Activated CD4-positive, alpha-beta T cell treated with anti-CD3 and anti-CD28 coated beads, Interleukin-2, Interleukin-6, amounts not matched to agents 100 ng/mL and 50 ng/mL, durations not matched to agents 16 hours and 8 hours (primary cell): ENCODE measurements at places on chromosomes 5 and 9.
A peak's percentile ranks its signal among the peaks of the same experiment; 100 is the strongest.

DNA sequence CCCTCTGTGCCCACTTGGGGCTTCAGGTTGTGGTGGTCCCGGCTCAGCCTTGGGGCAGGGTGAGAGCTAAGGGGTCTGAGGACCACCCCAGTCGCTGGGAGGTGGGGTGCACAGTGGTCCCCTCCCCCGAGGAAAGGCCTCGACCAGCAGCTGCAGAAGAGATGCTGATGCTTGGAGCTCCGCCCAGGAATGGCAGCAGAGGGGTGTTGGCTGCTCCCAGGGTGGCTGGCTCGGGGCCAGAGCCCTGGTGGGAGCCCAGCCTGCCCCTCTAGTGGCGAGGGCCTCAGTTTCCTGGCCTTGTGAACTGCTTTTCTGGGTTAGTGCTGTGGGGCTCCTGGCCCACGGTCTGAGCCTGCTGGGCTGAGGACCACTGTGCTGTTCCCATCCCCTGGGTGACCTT lies 1.2 kb downstream of the DIPK1B start:
- DNase-seq: no peak

DNA sequence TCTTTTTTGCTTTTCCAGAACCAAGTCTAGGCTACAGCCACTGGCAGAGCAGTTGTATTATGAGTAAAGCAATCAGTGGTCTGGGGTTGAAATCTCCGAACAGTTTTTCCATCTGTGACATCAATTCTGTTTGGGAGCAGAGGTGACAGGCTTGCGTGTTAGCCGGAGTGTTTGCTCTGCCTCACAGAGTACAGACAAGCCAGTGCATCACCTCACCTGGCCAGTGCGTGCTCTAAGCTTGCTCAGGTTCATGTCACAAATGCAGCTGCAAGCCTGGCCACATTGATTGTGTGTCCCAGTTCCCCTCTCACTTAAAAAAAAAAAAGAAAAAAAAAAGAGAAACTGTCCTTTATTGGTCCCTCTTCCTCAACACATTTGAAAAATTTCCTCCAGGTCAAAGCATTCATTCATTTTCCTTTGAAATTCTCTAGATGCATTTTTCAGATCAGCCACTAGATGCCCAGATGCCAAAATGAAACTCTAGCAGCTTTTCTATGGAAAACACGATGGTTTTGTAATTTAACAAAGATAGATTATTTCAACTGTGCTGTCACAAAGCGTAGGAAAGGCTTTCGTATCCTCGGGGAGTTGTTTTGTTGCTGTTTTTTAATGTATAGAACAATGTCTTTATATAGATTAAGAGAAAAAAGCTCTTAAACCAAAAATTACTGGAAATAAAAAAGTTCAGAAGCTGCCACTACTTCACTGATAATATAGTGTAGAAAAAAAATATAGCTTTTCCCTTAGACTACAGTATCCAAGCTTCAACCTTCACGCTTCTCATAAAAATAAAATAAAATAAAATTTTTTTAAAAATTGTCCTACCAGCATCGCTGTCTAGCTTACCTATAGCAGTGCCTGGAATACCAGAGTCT lies 585.5 kb downstream of the TLE1 start:
- DNase-seq: no peak

- no peak for DNase-seq
Measured at GRCh38 chr9:113138760-113139159, 12.0 kb upstream of the SLC31A2 start.

DNA sequence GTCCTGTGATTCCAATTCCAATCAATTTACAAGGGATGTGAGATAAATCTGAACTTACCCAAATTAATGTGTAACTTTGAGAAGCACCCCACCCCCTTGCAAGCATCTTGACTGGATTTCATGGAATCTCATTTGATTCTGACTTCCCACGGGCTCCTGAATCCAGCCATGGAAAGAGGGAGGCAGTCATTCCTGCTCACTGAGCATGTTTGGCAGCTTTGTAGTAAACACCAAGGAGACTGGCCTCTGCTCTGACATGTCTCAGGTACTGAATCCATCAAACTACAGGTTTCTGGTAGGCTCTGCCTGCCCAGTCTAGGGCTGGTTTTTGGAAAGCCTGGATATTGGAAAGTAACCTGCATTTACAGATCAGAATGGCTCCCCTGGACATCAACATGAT lies 357.6 kb downstream of the ARHGEF28 start:
- no peak for DNase-seq

DNA sequence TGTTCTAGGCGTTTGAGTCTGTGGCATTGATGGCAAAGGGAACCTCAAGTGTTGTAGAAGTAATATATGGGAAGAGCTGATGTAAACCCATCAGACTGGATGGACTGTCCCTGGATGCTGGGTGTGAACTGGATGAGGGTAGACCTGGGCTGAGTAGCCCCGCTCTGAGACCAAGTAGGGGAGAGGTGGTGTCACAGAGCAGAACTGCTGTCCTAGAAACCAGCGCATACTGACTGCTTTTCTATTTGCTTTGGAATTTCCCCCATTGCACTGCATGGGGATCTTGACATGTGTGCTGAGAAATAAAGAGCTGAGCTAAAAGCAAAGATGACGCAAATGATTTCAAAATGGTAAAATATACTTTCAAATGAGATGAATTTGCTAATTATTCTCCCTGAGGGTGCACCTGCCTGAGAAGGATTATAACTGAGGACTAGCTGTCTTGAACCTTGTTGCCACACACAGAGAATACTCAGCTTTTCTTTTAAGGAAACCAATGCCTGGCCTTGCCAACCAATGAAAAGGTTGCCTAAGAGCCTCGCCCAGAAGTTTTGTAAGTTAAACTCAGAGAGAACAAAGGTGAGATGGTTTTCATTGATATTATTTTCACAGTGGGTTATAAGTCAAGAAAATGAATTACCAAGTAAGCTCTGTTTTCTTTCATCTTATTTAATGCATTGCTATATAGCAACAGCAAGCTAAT lies 44.8 kb downstream of the NIM1K start:
- DNase-seq: no peak

DNA sequence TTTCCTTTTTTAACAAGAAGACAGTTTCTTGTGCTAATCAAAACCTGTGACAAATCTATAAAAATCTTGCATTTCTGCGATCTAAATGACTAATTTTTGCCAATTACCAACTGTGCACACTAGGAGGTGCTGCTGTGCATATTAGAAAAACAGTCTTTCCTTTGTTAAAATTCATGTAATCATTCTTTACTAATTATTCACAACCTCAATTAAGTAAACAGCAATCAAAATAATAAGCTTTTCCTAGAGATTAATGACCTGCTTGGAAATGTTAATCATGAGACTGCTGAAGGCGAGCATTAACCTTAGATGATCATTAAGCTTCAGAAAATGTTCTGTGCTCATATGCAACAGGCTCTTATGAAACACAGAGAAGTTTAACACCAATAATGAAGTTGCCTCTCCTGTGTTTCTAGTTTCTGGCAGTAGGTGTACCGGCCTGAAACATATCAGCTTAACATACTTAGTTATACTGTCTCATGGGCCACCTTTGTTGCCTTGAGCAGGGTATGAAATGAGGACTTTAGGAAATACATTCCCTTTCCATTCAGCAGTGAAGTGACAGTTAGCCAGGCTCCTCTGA lies 17.7 kb downstream of the RFESD start:
- peak; percentile 45 for DNase-seq

DNA sequence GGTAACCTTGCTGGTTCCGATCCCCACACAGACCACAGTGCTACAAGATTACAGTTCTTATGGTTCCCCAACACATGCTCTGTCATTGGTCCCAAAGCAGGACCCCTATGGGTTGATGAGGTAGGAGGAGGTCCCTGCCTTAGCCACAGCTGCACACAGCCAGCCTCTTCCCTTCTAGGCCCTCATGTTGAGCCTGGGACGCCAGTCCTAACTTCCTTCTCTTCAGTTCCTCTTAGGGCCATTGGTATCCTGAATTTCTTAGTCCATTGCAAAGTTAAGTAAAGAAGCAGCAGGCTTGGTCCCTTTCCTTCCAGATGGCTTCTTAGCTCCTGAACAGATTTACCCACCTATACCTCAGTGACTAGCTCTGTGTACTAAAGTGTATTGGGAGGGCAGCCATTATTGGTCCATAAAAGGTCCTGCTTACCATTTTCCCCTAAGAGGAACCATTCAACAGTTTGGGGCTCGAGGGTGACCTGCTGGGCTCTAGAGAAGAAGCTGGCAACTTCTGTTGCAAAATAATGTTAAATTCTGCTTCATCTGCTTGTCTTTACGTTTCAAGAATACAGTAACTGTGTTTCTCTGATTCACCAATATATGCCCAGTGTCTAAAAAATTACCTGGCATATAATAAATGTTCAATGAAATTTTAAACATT lies 50.2 kb downstream of the PDCD1LG2 start:
- DNase-seq: no peak

DNA sequence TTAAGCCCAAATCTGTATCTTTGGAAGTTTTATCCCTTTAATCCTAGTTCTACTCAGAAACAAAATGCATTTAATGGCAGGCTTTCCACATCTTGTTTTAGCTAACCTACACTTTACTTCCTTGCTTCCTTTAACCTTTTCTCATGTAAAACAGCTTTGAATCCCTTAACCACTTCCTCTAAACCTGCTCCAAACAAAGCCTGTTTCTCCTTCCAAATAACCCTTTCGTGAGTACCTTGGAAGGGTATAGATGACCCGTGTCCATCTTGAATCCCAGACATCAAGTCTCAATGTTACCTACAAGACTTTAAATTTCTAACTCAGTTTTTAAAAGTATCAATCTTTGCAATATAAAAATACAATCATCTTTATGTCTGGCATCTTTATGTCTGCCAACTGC lies 78.4 kb downstream of the DROSHA start:
- no peak for DNase-seq

- no peak for DNase-seq
Measured at GRCh38 chr9:136496801-136497620, 14.2 kb upstream of the SEC16A start.

DNA sequence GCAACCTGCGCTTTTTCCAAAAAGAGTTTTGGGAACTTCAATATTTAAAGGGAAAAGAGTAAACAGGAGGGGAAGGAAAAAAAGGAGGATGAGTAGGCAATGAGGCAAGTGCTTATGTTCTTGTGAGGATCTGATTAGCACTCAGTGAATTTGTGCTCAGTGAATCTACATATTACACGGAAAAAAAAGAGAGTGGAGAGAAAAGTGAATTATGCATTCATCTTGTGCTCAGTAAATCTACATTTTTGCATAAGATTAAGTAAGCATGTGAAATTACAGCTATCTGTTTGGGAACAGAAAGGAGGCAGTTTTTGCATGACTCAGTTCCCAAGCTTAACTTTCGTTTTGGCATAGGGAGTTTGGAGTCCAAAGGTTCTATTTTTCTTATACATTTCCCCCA lies 170.1 kb downstream of the CDH10 start:
- DNase-seq: no peak

DNA sequence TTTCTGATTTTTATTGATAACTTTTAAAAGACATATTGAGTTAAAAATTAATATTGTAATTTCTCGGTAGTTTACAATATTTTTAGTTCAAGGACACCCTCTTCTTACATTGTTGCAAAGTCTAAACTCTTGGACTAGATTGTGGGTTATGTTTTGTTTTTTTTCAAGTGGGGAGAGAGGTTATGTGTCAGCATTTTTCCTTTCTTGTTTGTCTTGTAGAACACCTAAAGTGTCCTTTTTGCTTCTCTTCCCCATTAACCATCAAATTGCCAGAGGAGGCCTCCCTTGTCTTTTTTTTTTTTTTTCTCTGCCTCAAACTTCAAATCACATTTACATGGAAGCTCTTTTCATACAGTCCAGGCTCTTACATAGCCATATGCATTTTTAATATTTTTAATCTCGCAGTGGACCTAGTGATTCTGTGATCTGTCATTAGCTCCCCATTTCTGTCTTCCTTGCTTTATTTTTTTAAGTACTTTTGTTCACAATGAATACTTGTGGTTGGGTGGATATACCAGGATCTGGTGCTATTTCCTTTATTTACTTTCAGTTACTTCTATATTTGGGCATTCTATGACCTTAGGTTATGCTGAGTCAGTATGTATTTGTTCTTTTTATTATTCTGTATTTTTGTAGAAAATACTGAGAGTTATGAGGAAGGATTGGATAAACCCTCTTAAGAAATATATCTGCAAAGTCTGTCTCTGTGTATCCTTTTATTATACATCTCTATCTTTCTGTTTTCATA lies 2280.6 kb upstream of the ACO1 start:
- no peak for DNase-seq

DNA sequence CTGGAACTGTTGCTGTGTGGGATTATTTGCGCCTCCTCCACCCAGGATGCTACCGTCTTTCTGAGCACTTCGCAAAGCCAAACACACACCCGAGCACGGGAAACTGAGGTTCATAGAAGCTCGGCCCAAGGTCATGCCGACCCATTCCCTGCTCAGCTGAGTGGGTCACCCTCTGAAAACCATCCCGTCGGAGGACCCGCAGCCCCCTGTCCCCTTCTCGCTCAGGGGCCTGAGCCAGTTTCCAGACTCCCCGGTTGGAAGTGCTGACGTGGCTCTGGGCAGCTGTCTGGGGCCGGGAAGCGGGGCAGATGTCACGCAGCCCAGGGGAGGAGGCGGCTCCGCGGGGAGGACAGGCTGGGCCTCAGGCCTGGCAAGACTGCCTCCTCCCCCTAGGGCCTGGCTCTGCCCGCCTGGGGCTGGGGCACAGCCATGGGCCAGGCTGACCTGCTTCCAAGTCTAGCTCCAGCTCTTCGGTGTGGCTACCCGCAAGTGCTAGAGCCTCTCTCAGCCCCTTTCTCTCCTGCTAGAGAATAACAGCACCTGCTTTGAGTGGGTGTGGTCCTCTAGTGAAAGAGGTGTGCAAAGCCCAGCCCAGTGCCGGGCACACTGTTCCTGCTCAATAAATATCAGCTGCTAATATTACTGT lies 9.9 kb upstream of the CXXC5 start:
- DNase-seq: no peak

GRCh38 chr5:82364497-82364896 lies 86.3 kb upstream of the RPS23 start:
- no peak for DNase-seq

- no peak for DNase-seq
Measured at GRCh38 chr5:111742177-111742994, 14.6 kb downstream of the NREP start.

DNA sequence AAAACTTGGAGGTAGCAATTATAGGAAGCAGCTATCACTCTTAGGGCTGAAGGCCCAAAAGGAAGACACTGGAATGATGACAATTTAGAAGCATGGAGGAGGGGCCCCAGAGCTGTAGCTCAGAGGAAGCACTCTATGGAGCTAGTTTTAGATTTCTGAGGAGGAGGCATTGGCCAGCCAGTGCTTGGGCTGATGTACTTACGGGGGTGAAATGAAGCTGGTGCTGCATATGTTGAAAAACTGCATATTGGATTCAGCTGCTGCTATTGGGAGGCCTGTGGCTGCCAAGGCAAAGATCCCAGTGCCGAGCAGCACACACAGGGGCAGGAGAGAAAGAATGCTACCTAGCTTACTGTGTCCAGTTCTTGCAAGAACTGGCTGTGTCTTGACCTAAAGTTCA lies 53.9 kb upstream of the HMHB1 start:
- no peak for DNase-seq

- DNase-seq: peak; percentile 41
Measured at GRCh38 chr5:38831909-38832308, 13.9 kb upstream of the OSMR start.

DNA sequence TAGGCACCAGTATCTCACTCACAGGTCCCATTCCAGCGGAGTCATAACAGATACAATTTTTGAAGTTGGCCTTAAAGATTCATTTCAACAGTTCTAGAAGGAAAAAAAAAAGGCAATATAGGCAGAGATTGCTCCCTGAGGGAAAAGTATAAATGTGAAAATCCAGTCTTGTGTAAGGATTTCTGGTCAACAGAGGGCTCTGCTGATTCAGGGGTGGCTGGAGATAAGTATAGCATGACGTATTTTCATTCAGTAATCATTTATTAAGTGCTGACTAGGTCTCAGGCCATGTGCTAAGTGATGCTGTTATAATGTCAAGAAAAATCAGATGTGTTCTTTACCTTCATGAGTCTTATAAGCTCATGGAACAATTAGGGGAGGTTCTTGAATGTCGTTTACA lies 377.3 kb upstream of the MEF2C start:
- no peak for DNase-seq
